Muscle of arm (tissue), 14 donors: ENCODE measurements at places on chromosomes 4 and X. TPM values are rescaled to one million over a fixed set of nuclear protein-coding genes. Genes with fewer than 3 reads are reported as not detected.

DNA sequence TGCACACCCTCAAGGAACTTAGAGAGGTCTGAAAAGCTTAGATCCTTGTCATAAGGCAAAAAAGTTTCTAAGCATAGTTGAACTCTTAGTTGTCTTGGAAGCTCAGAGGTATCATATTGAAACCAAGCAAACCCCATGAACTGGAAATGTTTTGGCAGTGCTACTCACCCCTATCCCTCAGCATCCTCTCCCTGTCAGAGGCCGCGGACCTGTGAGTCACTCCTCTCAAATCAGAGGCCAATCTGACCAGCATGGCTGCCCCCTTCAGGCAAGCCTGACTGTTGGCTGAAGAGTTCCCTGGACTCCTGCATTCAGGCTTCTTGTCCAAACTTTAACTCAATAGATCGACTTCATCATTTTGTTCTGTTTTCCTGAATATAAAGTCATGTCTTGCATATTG is 69.4 kb downstream of the KCNIP4 start:
- DNase-seq: no peak

Gene UGT8
- polyA plus RNA-seq: 0.41 TPM

DNA sequence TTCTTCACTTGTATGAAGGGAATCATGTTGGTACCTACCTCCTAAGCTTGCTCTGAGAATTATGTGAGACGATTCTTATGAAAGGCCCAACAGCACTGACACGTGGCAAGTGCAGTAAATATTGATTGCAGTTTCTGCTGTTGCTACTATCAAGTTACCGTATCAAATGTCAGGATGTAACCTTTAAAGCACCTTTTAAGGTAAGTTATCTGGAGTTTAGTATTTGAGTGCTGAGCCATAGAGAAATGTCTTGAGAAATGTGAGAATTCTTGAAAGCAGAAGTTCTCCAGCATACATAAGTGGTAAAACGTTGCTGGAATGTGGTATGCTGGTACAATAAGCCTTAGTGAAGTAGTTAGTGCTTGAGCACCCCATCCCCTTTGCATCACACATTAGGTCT is 90.4 kb downstream of the PHOX2B start:
- no peak for DNase-seq

DNA sequence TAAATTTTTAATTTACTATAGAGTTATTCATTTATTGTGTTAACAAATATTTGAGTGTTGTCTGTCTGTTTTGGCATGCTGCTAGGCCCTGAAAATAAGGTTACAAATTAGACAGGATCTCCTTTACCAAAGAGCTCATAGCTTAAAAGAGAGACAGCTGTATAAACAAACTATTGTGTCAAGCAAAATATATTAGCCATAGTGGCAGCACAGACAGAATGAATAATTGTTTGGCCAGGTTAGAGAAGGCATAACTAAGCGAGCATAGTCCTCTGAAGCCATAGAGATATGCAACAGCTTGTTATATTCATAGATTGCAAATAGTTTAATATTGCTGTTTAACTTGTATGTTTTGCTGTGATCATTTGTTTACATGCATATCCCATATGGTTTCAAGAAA is 66.7 kb upstream of the NDUFC1 start:
- DNase-seq: no peak

GRCh38 chr4:173217727-173218126 is 49.1 kb downstream of the GALNT7 start:
- DNase-seq: no peak

DNA sequence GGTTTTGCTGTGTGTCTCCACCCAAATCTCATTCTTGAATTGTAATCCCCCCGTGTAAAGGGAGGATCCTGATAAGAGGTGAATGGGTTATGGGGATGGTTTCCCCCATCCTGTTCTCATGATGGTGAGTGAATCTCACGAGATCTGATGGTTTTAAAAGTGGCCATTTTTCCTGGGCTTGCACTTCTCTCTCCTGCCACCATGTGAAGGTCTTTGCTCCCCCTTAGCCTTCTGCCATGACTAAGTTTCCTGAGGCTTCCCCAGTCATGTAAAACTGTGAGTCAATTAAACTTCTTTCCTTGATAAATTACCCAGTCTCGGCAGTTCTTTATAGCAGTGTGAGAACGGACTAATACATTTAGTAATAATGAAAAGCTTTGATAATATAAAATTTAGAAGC is 46.9 kb downstream of the ANTXR2 start:
- no peak for DNase-seq

DNA sequence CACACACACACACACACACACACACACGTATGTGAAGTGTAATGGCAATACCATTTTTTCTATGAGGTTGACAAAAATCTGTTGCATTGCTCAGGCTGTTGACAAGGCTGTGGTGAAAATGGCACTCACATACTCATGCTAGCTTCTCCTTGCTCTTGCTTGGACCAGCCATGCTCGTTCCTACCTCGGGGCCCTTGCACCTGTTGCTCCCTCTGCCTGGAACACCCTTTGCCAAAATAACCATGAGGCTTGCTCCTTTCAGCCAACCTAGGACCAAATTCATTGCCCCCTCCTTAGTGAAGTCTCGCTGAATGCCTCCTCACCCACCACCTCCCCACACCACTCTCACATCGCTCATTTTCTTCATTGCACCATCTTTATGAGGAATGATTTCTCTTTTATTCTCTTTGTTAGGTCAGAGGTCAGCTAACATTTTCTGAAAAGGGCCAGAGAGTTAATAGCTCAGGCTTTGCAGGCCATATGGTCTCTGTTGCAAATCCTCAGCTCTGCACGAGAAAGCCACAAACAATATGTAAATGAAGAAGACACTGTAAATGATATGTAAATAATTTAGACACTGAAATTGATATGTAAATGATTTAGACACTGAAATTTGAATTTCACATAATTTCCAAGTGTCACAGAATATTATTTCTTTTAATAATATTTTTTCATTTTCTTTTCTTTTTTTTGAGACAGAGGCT is 13.3 kb downstream of the SLC38A5 start:
- no peak for DNase-seq
